AG09319 (cell line): ENCODE measurements at places on chromosomes 5 and 9.
A peak's percentile ranks its signal among the peaks of the same experiment; 100 is the strongest.

DNA sequence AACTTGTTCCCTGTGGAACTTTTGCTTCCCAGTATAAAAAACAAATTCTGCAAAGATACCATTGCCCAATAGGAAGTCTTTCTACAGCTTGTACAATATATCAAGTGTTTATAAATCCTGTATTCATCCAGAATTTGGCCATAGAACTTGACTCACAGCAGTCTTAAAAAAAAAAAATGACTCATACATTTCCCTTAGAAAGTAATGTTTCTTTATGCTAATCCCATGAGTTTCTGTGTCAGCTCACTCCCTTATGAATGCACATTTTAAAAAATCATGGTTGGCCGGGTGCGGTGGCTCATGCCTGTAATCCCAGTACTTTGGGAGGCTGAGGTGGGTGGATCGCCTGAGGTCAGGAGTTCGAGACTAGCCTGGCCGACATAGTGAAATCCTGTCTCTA lies 89.3 kb upstream of the DMRT1 start:
- peak; percentile 62 for DNase-seq

DNA sequence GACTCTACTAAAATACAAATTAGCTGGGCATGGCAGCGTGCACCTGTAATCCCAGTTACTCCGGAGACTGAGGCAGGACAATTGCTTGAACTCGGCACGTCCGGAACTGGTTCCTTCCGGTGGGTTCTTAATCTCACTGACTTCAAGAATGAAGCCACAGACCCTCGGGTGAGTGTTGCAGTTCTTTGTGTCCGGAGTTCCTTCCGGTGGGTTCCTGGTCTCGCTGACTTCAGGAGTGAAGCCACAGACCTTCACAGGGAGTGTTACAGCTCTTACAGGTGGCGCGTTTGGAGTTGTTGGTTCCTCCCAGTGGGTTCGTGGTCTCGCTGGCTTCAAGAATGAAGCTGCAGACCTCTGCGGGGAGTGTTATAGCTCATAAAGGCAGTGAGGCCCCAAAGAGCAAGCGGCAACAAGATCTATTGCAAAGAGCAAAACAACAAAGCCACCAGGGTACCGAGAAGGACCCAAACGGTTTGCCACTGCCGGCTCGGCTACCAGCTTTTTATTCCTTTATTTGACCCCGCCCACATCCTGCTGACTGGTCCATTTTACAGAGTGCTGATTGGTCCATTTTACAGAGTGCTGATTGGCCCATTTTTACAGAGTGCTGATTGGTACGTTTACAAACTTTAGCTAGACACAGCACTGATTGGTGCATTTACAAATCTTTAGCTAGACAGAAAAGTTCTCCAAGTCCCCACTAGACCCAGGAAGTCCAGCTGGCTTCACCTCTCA lies 28.6 kb upstream of the SLC6A19 start:
- no peak for DNase-seq

DNA sequence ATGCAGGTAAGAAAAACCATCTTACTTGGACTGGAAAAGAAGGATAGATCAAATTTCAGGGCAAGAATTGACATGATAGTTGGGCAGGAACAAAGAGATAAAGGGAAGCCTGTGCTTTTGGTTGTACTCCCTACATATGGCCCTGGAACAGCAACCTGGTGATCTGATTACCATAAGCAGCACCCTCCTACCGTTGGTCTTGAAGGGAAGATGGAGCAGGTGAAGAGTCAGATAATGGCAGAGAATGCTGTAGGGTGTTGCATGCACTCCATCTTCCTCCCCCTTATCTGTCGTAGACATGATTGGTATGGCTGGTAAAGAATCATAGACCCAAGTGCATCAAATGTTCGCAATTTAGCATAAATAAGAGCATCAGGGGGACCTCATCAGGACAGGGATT lies 4.7 kb downstream of the IRGM start:
- DNase-seq = no peak

GRCh38 chr9:4620881-4621555 lies 41.1 kb upstream of the PLPP6 start:
- no peak for DNase-seq

DNA sequence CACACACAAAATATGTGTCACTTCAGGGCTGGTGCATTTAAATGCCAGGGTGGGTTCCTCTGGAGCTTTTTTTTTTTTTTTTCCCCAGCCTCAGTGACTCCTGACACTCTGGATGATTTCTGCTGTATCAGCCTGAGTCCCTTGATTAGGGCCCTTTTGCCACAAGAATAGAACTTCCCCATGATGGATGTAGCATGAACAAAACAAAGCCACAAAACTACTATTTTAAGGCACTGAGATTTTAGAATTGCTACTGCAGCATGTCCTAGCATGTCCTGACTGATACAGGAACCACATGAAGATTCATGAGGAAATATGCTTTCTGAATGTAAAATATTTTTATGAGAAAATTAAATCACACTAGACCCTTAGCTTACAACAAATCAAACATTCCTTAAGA lies 13.9 kb upstream of the ADGRD2 start:
- DNase-seq = no peak

DNA sequence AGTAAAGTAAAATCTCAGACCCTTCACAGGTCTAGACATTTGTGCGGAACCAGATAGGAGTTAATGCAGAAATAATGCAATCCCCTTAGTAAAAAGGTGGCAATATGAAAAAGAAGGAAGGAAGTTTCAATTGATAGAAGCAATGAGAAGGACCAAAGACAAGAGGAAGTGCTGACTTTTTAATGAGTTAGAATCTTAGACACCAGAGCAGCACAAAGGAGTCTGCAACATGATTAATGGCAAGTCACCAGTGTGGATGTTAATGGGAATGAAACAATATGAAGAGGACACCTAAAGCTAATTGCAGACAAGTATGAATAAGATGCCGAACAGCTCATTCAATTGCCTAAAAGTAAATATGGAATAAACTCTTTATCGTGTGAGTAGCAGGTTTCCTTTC lies 50.9 kb downstream of the MEGF9 start:
- no peak for DNase-seq
